Daoy (cell line): ENCODE measurements at places on chromosomes 4 and X. TPM values are rescaled to one million over a fixed set of nuclear protein-coding genes. Genes with fewer than 3 reads are reported as not detected.
A peak's percentile ranks its signal among the peaks of the same experiment; 100 is the strongest.

GRCh38 chr4:27022963-27023362, 162.3 kb downstream of the STIM2 start:
- DNase-seq = no peak

DNA sequence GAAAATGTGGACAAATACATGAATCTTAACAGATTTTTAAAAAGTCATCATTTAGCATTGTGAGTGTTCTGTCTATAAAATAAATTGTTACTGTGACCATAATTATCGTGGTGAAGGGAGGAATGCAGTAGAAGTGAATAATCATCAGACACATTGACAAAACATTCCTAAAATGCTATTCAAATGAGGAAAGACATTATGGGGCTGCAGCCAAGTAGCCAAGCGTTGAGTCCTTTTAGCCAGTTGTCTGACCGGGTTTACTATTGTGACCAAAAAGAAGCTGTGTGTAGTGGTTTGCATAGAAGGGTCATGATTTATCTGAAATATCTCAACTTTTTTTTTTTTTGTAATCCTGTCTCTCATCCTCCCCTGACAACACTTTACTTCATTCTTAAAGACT, 19.5 kb downstream of the WWC2 start:
- DNase-seq = peak; percentile 64

DNA sequence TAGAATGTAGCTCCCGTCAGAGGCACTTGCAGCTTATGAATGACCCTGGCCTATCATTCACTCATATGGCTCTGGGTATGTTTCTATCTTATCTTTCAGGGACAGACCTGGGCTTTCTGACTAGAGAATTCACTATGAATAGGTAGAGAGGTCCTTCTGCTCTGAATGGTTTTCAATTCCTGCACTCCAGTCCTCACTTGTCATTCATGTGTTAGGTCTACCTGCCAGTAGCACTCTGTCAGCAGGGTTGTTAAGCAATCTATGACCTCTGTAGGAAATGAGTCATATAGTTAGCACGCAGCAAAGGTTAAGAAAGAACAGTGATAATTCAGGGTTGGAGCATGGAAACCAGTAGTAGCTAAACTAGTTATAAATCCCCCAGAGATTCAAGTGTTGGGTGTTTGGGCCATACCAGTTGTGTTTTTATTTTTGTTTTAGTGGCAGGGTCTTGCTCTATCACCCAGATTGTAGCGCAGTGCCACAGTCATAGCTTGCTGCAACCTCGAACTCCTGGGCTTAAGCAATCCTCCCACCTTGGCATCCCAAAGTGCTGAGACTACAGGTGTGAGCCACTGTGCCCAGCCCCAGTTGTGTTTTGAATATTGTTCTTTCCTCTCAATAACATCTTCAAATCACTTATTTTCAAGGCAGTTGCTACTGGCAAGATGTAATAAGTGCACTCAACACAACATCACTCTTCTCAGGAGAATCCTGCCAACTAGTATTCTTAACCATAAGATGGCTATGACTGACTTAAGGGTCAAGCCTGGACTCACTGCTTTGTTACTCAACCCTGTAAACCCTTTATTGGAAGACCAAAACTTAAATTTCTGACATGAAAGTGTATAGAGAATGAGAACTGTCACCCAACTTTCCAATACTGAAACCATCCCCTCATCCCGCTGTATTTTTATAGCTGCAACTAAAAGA, 25.1 kb downstream of the ARL13A start:
- peak; percentile 33 for DNase-seq

Gene KIT
- total RNA-seq = not detected in 2 replicates

DNA sequence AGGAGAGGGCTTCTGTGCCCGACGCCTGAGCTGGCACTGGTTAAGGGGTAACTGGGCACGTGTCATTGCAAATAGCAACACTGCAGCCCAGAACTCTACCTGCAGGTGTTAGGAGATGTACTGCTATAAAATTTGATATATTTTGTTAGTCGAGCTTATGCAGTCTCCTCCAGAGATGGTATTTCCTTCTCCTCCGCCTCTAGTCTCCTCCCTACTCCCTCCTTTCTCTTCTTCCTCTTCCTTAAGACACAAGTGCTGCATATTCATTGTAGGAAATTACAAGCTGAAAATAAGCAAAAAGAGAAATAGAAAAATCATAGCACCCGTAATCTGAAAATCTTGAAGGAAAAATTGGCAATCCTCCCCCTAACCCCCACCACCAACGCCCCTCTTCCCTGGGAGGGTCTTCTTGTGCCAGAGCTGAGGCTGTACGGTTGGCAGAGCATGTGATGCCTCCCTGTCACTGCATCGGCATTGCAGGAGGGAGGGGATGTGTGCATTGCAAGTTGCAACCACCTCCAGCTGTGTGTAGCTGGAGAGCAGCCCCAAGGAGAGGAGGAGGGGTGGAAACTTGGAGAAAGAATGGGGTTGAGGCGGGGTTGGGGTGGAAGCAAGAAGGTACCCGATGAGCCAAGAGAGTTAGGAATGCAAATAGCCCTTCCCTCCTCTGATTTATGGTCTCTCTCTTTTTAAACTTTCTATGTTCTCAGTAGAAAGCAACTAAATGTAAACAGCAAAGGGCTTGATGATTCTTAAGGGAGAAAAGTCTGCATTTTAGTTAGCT, 48.3 kb upstream of the MND1 start:
- no peak for DNase-seq

Gene NHS
- total RNA-seq = 1.1 and 1.3 TPM in 2 replicates

DNA sequence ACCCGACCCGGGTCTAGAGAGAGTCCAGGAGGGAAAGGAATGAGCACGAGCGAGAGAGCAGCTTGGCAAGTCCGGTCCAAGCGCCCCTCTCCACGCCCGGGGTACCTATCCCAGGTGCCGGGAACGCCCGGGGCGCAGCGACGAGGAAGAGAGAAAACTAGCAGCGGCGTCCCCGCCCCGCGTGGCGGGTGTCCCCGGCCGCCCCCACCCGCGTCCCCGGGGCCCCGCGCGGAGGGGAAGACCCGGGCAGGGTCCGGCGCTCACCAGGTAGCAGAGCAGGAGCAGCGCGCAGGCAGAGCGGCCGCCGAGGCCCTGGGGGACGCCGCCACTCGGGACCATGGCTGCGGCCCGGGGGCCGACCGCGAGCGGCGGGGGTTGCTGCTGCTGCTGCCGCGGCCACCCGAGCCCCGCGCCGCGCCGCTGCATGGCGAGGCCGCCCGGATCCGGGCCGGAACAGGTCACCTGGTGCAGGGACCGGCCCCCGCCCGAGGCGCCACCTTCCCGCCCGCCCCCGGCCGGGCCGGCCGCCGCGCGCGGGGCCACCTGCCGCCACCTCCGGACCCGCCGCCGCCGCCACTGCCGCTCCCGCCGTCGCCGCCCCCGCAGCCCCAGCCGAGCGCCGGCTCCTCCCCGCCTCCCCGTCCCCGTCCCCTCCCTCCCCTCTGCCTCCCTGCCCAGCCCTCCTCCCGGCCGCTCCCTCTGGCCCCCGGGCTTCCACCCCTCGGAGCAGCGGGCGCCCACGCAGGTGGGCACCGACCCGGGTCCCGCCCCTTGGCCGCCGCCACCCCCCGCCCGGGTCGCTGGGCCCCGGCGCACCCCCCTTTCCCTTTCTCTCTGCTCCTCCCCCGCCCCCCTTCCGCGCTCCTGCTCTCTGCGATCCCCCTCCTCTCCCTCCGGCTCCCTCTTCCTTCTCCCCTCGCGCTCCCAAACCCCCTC, at the start of gene SEL1L3:
TSS of gene SEL1L3 (minus strand) at position 578 of the 936 bp plus-strand sequence. CDS start at position 426, 152 bp downstream.
- DNase-seq = peak; percentile 55

Gene OPN1MW
- not detected in 2 replicates for total RNA-seq

Gene SHOX
- not detected in 2 replicates for total RNA-seq

DNA sequence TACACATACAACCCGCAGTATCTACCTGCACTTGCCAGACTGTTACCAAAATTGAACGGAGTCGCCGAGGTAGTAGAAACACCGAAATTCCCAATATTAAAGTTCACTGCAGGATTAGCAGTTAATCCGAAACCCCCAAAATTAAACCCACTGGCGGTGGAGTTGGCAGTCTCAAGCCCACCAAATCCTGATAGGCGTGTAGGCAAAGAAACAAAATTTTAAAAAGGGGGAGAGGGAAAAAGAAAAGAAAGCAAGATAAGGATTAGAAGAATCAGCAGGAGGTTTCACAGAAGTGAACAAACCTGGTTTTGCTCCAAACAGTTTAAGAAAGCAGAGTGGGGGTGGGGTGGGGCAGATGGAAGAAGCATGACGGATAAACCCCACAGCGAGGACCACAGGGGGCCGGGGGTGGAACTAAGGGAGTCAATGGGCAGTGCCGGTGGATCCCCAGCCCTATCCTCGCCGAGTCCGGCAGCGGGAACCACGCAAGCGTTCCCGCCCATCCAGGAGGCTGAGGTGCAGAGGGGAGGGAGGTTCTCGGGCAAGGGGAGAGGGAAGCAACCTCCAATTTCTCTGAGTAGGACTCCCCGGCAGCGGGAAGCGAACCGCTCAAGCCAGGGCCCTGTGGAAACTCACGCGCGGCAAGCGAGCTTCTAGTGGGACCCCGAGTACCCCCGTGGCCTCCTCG, 599 bp downstream of the NUP54 start:
- peak; percentile 86 for DNase-seq
